Left cardiac atrium (tissue), 4 donors: ENCODE measurements at places on chromosomes 13 and 19. TPM values are rescaled to one million over a fixed set of nuclear protein-coding genes. Genes with fewer than 3 reads are reported as not detected.

DNA sequence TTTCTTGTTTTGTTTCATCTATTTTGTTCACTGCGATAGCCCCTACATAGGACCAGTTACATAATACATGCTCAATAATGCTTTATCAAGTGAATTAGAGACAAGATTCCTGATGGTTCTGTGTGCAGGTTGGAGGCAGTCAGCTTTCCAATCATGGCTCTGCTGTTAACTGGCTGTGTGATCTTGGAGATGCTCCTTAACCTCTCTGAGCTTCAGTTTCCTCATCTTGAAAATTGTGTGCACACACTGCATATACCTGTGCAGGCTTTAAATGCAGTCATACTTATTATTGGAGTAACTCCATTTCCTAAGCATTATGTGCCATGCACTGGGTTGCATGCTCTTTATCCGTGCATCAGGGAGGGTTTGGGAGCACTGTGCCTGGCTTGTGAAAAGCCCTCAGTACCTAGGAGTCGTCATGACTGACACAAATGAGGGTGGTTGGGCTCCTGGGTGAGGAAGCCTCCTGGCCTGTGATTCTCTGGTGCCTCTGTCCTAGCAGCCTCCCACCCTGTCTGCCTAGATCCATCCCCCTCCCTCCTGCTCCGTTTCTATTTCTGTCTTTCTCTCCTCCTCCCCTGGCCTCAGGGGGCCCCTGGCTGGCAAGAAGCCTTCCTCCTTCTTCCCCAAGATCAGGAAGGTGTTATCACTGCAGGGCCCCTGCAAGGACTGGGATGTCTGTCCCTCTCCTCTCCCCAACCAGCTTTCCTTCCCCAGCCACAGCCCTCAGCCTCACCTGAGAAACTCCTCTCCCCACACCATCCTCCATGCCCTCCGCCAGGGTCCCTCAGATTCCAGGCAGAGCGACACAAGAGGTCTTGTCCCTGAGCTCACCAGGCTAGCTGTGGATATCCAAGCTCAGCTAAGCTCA is 8.7 kb downstream of the IFNL1 start:
- DNase-seq: no peak

The SIAH3 gene
- total RNA-seq: not detected

DNA sequence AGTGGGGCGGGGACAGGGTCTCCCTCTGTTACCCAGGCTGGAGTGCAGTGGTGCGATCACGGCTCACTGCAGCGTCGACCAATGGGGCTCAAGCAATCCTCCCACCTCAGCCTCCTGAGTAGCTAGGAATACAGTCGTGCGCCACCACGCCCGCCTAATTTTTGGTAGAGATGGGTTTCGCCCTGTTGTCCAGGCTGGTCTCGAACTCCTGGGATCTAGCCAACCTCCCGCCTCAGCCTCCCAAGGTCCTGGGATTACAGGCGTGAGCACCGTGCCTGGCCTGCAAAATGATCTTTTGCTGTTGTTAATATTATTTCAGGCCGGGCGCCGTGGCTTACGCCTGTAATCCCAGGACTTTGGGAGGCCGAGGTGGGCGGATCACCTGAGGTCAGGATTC is 621 bp upstream of the TGDS start:
- no peak for DNase-seq

The OR7A5 gene
- total RNA-seq: not detected

DNA sequence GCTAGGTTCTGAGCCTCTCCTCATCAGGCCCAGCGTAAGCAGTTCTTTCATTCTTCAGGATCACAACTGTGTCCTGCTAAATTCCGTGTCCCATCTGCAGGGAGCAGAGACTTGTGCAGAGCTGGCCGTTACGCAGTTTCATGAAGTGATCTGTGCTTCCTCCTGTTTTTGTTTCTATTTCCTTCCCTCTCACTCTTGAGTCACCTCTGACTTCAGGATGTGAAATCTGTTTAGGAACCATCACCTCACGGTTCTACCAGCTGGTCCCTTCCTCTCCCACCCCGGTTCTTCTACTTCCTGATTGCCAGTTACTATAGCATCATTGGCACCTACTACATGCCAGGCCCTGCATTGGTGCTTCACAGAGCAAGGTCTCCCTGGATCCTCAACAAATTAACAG is 8.5 kb downstream of the MAU2 start:
- DNase-seq: no peak

The MZT1 gene
- total RNA-seq: 6.5 TPM
